ENCODE measurements at places on chromosomes 13 and 19. TPM values are rescaled to one million over a fixed set of nuclear protein-coding genes. Genes with fewer than 3 reads are reported as not detected.

- DNase-seq = no peak
Measured at GRCh38 chr19:8196271-8196927, 12.8 kb upstream of the CERS4 start.

- no peak for DNase-seq
Measured at GRCh38 chr19:43799502-43800142, 2.6 kb downstream of the LYPD5 start.

DNA sequence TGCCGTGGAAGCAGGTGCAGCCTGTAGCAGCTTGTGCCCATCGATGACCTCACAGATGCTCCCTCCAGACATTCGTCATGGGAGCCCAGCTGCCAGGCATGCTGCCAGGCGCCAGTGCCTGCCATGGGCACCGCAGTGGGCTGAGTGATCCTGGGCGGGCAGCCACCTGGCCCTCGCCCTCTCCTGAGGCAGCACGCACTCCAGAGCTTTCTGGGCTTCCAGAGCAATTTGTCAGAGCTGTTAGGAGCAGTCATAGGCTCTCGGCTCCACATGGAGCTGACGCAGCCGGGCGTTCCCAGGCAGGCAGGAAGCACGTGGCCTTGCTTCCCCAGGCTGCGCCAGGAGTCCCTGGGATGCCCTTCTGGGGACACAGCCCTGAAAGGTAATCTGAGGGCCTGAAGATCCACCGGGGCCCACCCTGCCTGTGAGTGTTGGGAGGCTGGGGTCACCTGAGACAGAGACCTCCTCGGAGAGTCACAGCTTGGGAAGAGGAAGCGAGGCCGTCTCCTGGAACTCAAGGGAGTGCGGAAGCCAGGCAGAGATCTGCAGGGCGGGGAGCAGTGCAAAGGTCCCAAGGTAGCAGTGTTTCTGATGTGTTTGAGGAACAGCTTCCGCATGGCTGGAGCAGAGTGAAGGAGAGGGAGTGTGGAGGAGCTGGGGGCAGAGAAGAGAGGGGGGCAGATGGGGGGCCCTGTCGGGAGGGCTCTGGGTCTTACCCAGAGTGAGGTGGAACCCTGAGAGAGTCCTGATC lies 50.6 kb downstream of the DPF1 start:
- peak; percentile 93 for DNase-seq

GRCh38 chr13:20953245-20953931 lies 50.8 kb upstream of the XPO4 start:
- no peak for DNase-seq

Gene FGF14
- 101 TPM for total RNA-seq

Gene FKBP8
- 489 TPM for total RNA-seq
